Renal cortex interstitium (tissue), 15 donors: ENCODE measurements at places on chromosomes 3 and 15. TPM values are rescaled to one million over a fixed set of nuclear protein-coding genes. Genes with fewer than 3 reads are reported as not detected.
A peak's percentile ranks its signal among the peaks of the same experiment; 100 is the strongest.

Gene TMEM207
- polyA plus RNA-seq, result 17.7 TPM

Gene ZNF385D
- 17.4 TPM for polyA plus RNA-seq

Gene C3orf85
- polyA plus RNA-seq, result 21.3 TPM

Gene LMAN1L
- polyA plus RNA-seq, result not detected

Gene EFHB
- polyA plus RNA-seq, result 4.6 TPM

Gene COMMD4
- 107 TPM for polyA plus RNA-seq

Gene UACA
- 115 TPM for polyA plus RNA-seq

Gene GNAT1
- polyA plus RNA-seq, result not detected

Gene OXTR
- polyA plus RNA-seq, result 1.5 TPM

Gene CYP1A2
- 0.13 TPM for polyA plus RNA-seq

DNA sequence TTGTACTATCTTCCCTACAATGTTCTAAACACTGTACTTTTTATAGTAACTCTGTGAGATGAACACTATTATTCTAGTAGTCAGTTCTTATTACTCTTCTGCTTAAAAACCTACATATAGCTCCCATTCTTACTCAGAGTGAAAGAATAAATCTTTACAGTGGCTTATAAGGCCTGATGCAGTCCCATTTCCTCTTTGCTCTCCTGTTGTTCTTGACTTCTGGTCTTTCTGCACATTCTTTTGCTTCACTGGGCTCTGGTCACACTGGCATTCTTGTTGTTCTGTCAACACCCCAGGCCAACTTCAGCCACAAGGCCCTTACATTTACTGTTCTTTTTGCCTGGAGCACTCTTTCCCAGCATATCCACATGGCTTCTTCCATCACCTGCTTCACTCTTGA lies 58.2 kb upstream of the TP63 start:
- no peak for DNase-seq

DNA sequence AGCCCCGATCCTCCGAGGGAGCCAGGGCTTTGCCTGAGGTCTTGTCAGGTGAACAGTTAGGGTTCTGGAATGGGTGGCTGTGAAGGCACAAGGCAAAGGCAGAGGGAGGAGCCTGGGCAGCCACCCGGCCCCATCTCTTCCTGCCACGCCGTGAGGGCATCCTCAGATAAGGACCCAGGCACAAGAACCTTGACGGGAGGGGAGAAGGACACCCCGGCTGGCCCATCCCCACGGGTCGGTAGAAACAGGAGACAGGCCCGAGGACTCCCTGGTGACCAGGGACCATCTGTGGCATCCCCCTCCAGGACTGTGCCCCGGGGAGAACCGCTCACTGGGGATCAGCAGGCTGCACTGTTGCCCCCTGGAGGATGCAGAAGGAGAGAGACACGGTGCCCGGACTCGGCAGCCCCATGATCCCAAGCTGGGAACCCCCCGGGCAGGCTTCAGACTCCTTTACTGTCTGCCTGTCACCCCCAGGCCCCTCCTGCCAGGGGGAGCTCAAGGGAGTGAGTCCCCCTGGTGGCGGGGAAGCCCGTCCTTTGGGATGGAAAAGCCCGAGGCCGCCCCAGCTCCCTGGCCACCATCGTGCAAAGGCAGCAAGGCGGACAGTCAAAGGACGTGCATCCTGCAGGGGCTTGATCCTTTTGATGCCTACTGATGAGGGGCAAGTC lies 12.3 kb upstream of the PCSK6 start:
- DNase-seq, result no peak

- DNase-seq, result no peak
Observed at GRCh38 chr3:73073091-73073707, 11.7 kb downstream of the EBLN2 start.

DNA sequence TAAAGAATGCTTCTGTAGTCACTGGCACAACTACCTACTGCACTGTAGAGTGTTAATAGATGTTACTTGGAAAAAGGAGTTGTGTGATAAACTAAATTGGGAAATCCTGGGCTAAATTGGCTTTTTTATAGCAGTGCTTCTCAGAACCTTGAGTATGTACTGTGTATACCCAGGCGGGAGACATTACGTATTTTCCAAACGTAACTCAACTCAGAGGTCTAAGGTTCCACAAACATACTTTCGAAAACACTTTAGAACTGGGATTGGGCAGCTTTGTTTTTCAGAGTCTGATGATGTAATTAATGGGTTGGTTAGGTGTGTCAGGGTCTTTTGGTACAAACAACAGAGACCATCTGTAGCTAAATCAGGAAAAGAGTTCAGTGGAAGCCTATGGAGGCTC lies 53.5 kb upstream of the CHST2 start:
- DNase-seq, result no peak

DNA sequence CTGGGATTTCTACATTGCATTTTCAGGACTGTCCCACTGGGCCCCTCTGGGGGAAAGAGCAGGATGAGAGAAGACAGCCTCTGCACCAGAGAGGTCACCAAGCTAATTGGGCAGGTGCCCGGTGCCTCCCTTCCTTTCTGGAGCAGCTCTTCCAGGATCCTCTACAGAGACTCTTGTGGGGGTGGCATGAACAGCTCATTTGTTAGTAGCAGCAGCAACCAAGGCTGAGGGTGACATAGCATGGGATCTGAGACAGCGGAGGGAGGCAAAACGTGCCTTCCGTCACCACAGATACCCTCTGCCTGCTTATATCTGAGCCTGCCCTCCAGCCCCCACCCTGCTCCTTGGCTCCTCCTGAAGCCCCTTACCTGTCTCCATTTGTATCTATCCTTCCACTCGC lies 83.1 kb upstream of the OXTR start:
- DNase-seq, result no peak

DNA sequence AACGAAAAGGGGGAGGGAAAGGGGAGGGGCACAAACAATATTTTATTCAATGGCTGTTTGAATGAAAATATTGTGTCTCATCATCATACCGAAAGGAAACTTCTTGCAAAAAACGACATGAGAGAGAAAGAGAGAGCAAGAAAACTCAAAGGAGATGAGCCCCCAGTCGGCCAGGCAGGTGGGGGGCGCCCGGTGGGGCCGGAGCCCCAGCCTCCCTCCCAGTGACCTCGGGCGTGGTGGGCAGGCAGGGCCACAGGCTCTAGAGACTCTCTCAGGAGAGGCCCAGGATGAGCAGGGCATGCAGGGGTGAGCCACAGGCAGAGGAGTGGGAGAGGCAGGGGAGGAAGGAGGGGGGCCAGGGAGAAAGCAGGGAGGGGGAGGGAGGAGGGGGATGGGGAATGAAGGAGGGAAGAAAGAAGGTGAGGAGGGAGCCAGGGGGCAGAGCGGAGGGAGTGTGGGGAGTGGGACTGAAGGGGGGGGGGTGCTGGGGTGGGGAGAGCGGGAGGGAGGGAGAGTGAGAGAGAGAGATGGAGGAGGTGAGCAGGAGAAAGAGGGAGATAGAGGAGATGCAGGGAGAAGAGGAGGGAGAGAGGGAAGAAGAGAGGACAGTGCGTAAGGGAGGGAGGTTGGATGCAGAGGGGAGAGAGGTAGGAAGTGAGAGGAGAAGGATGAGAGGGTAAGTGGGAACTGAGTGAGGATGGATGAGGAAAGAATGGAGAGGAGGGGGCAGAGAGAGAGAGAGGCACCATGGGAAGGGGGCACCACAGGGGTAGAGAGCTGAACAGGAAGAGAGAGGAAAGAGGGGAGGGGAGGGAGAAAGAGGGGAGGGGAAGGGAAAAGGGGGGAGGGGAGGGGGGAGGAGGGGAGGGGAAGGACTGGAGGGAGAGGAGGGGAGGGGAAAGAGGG lies 14.1 kb upstream of the TMEM115 start:
- no peak for DNase-seq

GRCh38 chr3:143155756-143156155 lies 36.2 kb downstream of the CHST2 start:
- no peak for DNase-seq

- peak; percentile 15 for DNase-seq
Observed at GRCh38 chr3:114375608-114376421, 82.0 kb downstream of the TIGIT start.

DNA sequence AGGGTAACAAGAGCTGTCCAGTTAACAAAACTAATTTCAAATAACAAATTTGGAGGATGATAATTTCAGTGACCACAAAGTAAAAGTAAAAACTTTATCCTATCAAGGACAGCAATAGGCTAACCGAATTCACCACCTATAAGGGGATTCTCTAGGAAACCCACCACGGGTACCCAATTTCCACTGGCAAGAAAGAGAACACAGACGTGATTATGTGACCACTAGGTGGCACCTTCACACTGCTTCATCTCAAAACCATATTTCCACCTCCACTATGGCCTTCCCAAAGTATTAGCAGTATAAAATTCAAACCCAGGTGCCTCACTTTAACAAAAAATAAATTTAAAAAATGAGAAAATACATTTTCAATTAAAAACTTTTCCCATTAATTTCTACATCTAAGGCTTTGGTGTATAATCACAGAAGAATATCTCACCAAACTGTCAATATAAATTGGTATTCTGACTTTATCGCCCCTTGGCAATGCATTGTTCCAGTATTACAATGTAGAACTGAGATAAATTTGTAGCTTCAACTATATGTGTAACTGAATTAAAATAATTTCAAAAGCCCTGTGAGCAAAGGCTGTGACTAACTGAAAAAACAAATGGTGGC lies 96.5 kb downstream of the FSIP1 start:
- DNase-seq, result peak; percentile 41

- DNase-seq, result no peak
Observed at GRCh38 chr3:139619484-139619883, 58.3 kb downstream of the NMNAT3 start.

- no peak for DNase-seq
Observed at GRCh38 chr3:183400352-183400751, 28.1 kb downstream of the MCF2L2 start.

DNA sequence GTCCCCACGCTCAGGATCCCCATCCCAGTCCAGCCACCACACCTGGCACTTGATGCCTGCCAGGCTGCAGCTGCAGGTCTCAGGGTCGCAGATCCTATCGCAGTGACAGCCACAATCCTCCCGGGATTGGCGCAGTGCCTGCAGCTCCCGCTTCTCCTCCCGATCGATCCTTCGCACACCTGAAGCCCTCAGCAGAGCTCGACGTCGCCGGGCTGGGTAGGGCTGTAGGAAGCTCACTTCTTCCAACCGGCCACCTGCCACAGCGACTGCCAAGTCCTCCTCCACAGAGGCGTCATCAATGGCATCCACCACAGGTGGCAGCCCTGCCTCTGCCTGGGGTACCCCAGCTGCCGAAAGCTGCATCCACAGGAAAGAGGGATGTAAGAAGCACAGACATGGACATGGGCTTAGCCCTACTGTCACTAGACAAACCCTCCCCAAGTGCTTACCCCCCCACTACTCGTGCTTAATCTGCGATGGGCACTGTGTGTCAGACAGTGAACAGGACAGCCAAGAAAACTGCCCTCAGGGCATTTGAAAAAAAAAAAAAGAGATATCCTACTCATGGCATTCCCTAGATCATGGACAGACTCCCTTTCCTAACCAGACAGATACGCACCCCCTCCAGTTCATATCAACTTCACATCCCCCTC lies 9.2 kb downstream of the CSRNP1 start:
- no peak for DNase-seq

- no peak for DNase-seq
Observed at GRCh38 chr3:104437131-104437750, 929.5 kb upstream of the ALCAM start.

DNA sequence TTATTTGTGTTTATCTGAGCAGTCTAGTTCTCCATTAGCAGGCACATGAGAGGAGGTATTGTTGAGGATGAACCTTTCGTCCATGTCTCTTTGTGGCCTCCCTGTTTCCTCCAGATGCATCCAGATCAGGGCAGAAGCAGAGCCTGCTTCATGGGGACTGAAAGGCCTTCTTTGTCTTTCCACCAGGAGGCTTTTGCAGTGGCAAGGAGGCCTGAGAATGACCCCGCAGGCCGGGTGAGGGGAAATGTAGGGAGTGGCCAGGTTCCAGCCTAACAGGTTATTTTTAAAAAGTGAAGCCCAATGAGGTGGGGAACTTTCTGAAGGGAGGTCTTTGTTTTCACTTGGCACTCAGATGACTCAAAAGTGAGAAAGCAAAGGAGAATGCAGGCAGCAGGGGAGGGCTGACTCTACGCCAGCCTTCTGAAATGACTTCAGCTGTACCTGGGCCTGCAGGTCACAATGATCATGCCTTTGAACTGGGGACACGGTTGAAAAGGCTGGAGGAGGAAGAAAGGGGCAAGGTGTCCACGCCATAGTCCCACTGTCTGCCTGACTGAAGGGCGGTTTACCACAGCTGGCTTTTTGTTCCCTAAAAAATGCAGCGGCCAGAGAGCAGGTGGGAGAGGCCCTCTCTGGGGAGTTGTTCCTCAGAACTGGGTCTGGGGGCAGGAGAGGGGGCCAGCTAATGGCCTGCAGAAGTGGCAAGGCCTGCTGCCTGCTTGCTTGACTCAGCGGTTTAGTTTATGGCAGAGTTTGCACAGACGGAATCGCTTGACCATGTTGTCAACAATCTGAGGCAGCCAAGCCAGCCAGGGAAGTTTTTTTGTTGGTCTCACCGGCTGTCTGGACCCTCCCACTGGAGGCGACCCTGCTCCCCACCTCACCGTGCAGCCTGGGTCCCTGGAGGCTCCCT lies 28.7 kb downstream of the CMTM7 start:
- peak; percentile 50 for DNase-seq

- no peak for DNase-seq
Observed at GRCh38 chr3:67699882-67700281, 45.5 kb upstream of the SUCLG2 start.

DNA sequence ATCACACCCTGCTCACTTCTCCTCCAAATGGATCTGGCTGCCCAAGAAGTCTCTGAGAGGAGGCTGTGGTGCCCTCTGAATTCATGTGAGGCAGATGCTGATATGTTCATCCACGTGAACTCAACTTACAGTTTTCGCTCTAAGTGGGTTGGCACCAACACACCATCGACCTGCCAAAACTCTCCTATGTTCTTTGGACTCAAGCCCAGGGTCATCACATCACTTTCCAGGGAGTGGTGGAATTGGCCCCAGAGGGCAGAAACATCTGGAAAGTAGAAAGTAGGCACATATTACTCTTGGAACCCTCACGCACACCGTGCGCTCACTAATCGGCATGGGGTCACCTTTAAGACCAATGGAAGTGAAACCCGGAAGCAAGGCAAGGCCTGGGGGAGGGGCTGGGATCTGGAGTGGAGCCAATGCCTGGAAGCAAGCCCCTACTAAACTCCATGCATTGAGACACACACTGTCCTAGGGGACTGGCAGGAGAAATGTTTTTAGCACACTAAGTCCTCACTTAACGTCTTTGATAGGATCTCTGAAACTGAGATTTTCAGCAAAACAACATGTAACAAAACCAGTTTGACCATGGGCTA lies 41.4 kb downstream of the SSUH2 start:
- DNase-seq, result no peak
